ENCODE measurements at places on chromosomes 16 and 17.

DNA sequence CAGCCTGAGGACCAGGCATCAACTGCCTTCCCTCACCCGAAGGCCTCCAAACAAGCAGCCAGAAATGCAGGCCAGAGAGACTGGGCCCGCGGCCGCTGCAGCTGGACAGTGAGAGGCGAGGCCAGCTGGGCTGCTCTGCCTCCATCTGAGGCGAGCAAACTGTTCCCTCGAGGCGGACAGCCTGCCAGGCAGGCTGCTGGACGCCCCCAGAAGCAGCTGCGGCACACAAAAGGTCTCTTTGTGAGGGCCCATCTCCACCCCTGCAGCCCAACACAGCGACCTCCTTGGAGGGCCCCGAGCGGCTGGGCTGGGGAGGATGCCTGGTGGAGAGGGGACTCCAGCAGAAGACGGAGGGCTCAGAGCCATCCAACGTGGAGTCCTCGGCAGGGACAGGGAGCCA lies 4.7 kb downstream of the CORO7 start:
- no peak for ATAC-seq

DNA sequence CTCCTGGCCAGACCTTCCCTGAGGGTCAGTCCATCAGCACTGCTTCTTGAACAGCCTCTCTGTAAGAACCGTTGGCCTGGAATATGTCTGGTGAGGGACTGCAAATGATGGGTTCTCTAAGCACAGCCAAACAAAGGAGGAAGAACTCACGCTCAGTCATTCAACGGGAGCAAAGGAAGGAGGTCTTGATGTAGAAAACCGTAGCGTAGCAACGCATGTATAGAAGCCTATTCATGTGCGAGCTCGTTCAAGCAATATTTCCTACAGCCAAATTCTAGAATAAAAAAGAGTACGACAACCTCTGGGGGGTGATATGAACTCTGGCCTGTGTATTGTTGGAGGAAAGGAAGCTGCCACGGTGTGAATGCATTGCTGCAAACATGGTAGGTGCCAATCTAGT lies 64.2 kb downstream of the RGS9 start:
- no peak for ATAC-seq

DNA sequence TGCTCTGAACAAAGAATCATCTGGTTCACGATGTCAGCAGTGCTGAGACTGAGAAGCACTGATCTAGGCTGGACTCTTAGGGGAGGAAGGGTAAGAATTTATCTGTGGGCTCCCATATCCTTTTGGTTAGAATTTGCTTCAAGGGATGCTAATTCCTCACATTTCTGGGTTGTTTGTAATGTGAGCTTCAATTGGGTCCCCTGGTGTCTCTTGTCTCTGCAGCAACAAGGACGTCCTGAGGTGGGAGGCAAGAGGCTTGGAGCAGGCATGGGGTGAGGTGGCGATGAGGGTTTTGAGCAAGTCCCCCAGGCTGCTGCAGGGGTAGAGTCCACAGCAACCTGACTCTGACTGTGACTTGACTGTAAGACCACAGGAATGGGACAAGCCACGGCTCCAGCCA lies 213.8 kb upstream of the NLRP1 start:
- ATAC-seq, result no peak

DNA sequence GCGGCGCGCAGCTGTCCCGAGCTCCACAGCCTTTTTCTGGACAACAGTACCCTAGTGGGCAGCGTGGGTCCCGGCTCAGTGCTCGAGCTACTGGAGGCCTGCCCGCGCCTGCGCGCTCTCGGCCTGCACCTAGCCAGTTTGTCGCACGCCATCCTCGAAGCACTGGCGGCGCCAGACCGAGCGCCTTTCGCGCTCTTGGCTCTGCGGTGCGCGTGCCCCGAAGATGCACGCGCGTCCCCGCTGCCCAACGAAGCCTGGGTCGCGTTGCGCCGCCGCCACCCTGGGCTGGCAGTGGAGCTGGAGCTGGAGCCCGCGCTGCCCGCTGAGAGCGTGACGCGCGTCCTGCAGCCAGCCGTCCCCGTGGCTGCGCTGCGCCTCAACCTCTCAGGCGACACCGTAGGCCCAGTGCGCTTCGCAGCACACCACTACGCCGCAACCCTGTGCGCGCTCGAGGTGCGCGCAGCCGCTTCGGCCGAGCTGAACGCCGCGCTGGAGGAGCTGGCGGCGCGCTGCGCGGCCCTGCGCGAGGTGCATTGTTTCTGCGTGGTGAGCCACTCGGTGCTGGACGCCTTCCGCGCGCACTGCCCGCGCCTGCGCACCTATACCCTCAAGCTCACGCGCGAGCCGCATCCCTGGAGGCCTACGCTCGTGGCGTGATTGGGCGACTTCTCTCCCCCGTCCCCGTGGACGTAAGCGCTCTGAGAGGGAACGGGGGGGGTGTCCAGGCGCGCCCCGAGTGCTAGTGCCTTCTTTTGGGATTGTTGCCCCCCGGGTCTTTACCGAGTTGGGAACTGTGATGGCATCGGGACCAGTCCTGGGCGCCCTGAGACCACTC lies 1.2 kb upstream of the HSF4 start:
- peak; percentile 15 for ATAC-seq

DNA sequence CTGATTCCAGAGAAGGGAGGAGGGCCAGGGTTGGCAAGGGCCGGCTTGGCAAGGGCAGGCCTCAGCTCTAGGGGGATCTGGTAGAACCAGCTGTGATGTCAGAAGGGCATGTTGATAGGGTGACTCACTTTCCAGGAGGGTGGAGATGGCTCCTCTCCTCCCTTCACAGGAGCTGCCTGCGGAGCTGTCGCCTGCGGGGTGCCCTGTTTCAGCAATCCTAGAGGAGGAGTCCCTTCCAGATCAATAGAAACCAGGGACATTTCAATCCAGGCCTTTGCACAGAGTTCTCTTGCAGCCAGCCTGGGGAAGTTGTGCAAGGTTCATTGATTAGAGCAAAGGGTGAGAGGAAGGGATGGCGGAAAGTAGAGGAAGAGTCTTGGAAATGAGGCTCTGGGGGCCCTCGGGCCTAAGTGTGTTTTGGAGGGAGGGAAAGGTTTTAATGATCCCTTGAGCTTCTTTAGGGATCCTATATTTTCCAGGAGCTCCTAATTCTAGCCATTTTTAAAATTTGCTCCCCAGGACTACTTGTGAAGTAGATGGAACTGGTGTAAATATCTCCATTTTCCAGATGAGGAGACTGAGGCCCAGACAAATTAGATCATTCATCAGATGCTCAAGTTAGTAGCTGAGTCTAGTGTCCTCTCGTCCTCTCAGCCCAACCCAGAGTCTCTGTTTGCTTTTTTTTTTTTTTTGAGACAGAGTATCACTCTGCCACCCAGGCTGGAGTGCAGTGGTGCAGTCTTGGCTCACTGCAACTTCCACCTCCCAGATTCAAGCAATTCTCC lies 24.8 kb upstream of the CSNK2A2 start:
- ATAC-seq, result peak; percentile 79

- ATAC-seq, result peak; percentile 81
These were observed 254.6 kb downstream of the HS3ST3A1 start for GRCh38 chr17:13346996-13347762.

- ATAC-seq, result no peak
These were observed 15.9 kb downstream of the EPOP start for GRCh38 chr17:38658741-38659345.

- ATAC-seq, result no peak
These were observed 8.4 kb downstream of the HSDL1 start for GRCh38 chr16:84136331-84137125.

DNA sequence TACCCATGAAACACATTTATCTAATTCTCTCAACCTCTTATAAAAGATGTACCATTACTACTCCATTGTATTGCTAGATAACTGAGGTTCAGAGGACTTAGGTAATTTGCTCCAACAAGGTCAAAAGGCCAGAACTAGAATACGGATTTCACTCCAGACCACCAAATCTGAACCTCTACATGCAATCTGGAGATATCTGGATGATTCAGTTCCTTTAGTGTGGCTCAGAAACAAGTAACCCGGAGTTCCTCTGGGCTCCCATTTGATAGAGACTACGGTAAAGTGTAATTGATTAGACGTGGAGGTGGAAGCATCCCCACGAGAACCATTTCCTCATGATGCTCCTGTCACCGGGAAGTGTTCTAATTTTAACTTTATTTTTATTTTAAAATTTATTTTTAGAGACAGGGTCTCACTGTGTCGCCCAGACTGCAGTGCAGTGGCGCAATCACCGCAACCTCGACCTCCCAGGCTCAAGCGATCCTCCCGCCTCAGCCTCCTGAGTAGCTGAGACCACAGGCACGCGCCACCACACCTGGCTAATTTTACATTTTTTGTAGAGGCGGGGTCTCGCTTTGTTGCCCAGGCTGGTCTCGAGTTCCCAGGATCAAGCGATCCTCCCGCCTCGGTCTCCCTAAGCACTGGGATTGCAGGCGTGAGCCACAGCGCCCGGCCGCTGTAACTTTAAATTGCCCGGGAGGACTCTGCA lies 608 bp upstream of the COX10 start:
- ATAC-seq, result peak; percentile 15

DNA sequence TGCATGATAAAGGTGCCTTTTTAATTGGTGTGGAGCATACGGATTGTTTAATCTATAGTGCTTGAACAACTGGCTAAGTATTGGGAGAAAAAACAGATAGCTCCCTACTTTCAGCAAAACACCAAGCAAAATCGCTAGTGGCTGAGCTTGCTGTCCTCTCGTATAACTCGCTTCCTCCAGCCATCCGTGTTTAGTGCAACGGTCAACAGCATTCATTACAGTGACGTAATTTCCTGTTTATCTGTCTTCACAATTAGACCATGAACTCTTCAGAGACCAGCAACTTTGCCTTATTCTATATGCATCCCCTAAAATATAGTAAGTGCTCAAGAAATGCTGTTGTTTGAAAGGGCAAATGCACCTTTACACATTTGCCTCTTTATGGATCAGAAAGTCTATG lies 511.9 kb downstream of the HAPSTR1 start:
- no peak for ATAC-seq

GRCh38 chr17:81207610-81208581 lies 14.9 kb downstream of the CEP131 start:
- no peak for ATAC-seq

DNA sequence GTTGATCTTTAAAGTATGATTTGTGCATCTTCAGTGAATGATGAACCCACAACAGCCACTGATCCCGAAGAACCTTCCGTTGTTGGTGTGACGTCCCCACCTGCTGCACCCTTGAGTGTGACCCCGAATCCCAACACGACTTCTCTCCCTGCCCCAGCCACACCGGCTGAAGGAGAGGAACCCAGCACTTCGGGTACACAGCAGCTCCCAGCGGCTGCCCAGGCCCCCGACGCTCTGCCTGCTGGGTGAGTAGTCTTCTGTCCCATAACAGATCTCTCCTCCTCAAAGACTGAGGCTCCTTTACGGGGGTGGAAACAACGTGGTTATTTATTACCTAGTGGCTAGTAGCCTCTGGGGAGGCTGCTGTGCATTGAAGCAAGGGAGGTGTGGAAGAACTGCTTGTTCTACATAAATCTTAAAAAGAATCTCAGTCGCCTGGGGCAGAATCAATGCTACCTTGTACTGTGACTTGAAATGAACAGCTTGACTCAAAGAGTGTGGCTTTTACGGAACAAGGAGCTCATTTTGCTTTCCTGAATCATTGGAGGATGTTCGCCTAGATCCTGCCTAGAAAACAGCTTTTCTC lies 63.0 kb upstream of the CLEC18A start:
- ATAC-seq, result no peak

DNA sequence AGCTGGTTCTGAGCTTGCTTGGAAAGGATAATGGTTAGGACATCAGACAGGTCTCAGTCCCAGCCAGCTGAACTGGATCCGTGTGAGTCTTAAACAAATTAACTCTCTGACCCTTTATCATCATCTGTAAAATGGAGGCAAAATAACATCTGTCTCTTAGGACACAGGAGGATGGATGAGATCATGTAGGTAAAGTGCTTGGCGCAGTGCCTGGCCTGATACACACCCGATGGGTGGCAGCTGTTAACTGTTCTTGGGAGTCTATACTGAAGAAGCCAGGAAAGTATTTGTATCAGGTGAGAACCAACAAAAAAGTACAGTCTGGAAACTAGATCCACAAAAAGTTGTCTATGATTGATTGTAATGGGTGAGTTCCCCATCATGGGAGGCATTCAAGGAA lies 188.6 kb downstream of the C16orf78 start:
- ATAC-seq, result no peak

- no peak for ATAC-seq
These were observed 41.2 kb downstream of the NFATC3 start for GRCh38 chr16:68126395-68126794.

GRCh38 chr16:49876716-49877129 lies 20.8 kb upstream of the ZNF423 start:
- peak; percentile 84 for ATAC-seq

- no peak for ATAC-seq
These were observed 245.9 kb upstream of the HSBP1 start for GRCh38 chr16:83561876-83562275.

DNA sequence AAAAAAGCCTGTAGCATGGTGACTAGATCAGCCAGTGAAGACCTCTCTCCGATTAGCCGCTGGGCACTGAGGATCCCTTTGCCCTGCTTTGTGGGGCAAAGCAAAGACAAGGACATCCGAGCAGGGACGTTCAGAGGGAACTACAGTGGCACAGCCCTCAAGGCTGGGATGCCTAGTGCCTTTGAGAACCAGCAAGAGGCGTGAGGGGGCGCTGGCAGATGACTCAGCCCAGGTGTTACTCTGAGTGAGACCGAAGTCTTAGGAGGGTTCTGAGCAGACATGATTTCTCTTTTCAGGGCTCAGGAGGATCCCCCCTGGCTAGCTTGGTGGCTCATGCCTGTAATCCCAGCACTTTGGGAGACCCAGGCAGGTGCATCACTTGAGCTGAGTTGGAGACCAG lies 178.6 kb downstream of the CPPED1 start:
- no peak for ATAC-seq

DNA sequence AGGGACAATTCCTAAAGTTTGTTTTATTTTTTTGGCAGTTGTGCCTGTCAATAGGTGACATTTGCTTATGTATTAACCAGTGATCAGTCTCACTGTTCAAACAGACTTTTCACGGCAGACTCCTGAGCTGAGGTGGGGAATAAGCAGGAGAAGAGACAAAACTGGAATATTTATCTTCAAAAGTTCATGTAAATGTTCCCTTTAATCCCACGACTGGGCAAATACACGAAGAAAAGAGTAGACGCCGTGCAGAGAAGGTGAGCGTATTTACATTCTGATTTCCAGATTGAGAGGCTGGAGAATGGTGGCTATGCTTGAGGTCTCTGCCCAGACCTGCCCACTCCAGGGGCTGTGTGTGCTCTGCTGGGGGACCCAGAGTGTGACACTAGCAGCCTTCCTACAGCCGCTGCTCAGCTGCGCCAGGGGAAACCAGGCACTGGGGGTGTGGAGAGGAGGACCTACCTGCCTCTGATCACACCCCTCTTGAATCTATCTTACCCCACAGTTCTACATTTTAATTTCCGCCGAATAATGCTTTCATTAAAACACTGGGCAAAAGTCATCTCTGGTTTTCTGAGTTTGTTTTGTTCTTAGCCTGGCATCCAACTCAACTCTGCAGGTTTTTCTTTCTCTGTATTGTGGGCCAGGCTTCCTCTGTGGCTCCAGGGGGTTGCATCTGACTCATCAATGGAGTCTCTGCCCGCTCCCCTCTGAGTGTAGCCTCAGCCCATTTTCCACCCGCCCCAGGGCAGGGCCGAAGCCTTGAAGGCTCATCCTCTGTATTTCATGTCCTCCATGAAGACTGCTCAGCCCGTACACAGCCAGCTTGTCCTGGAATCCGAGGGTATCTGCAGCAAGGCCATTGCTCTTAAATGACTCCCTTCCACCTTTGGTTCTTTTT lies 237.1 kb downstream of the NTN1 start:
- no peak for ATAC-seq

Measured in SK-N-SH treated with all-trans-retinoic acid at 6 μM for 48 hours (cell line).